ENCODE measurements at places on chromosomes 4 and X. TPM values are rescaled to one million over a fixed set of nuclear protein-coding genes. Genes with fewer than 3 reads are reported as not detected.

Gene CCDC160
- total RNA-seq: not detected

Gene TRIM61
- 1.1 TPM for total RNA-seq

Gene LDB2
- total RNA-seq: not detected

Gene MSMO1
- total RNA-seq: 58.2 TPM

Data from activated naive CD4-positive, alpha-beta T cell treated with anti-CD3 and anti-CD28 coated beads, Interleukin-2, amount 50 U/mL, for 72 hours (primary cell).